ENCODE measurements at places on chromosomes 4 and X.

GRCh38 chr4:8165374-8165896, 6.8 kb upstream of the ABLIM2 start:
- DNase-seq = no peak

DNA sequence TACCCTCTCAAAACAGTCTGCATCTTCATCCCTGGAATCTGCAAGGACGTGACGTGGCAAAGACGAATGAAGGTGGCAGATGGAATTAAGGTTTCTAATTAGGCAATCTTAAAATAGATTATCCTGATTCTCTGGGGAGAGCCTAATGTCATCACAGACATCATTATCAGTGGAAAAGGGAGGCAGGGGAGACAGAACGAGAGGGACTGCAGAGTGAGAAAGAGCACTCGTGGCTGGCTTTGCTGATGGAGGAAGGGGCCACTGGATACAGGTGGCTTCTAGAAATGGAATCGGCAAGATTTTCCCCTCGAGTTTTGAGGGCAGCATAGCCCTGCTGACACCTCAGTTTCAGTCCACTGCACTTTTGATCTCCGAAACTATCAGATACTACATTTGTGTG, 110.6 kb downstream of the ASMT start:
- DNase-seq = no peak

DNA sequence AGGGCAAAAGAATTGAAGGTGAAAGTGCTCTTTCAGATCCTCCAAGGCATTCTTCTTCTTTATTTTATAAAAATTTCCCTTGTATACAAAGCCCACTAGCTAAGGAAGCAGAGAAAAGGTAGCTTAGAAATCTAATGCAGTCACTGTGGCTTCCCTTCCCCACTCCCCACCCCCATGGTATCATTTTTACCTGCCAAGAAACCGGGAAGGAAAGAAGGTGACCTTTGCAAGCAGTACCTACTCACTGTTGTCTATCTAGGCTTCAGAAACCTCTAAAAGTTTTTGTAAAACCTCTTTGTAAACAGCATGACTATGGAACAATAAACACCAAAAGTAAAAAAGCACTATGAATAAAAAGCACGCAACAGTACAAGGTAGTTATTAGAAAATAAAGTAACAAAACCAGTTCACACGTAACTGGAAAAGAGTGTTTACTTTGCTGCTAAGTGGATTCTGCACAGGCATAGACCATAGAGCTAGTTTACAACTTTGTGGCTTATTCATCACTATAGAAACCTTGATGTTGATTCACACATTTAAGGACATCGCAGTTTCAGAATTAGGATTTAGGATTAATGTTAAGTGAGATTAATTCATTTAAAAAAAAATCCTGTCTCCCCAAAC, 109.6 kb upstream of the FTHL17 start:
- DNase-seq = no peak

DNA sequence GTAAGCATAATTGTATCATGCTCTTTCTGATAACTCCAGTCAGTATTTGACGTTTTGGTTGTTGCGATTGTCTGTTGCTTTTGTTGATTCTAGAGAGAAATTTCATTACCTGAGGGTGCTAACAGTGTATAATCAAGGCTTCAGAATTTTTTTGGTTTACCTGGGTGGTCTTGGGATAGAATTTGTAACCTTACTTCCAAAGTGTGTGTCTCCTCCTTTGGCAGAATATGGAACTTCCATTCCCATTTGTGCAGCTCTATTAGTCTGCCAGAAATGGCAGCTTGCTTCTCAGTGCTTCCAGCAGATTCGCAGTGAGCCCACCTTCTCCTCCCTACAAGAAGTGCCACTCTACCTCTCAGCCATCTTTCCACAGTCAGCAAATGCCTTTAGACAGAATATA, 5.3 kb downstream of the COPS4 start:
- no peak for DNase-seq

DNA sequence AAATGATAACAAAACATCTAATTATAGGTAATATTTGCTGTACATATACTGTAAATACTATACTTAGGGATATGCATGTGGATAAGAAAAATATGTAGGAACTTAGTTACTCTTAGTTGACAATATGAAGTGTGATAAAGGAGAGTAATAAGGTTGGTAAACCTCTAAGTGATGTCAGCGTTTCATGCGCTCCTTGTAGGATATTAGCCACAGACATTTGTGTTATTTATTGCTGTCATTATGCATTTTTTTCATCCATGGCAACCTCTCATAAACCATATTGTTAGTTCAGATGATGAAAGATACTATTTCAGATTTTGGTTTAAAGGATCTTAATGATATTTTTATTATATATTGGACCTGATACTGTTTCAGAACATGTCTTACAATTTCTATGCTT, 298.1 kb upstream of the PITX2 start:
- no peak for DNase-seq

GRCh38 chr4:6785572-6785925, 3.0 kb downstream of the KIAA0232 start:
- DNase-seq = no peak
